ENCODE measurements at places on chromosomes 11 and 22.

DNA sequence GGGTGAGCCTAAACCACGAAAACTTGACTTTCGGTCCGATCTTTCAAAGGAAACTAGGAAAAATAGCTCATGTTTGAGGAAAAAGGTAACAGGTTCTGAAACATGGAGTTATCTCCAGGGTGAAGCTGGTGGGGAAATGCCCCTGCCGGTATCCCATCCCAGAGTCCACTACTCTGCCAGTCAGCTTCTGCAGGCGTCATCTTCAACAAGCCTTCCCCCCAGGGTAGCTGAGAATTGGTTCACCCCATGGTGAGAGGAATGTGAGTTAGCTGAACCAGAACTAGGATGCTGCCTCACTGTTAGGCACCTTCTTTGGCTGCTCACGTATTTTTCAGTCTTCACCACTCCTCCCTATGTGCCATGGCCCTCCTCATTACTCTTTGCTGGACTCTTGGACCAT is 1.1 kb downstream of the GVQW3 start:
- no peak for DNase-seq

DNA sequence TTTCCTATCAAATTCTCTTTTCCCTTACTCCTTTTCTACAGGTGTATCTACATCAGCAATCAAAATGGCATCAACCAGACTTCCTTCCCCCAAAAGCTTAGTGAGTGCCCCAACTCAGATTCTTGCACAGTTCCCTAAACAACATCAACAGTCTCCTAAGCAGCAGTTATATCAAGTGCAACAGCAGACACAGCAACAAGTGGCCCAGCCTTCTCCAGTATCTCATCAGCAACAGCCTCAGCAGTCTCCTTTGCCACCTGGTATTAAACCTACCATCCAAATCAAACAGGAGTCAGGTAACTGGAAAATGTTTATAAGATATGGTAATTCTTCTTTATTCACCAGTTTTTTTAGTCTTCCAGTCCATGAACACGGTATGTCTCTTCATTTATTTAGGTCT is 51.4 kb downstream of the EMSY start:
- no peak for DNase-seq

GRCh38 chr22:37680191-37680851 is 4.9 kb downstream of the LGALS1 start:
- DNase-seq: no peak

GRCh38 chr11:102172127-102172848 is 62.0 kb downstream of the YAP1 start:
- DNase-seq: no peak

DNA sequence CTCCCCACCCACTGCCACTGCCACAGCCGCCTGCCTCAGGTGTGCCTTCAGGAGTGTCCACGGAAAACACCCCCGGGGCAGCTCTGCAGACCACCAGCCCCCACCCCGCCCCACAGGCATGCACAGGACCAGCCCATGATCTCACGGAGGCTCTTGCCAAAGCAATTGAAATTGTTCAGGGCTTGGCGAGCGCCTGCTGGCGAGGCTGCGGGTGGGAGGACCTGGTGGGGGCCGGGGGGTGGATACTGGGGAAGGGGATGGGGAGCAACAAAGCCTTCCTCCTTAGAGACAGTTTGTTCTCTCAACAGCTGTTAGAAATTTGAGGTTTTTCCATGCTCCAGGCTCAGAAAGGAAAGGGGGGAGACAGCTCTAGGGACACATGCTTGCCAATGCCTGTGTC is 274.7 kb downstream of the MN1 start:
- DNase-seq: no peak

DNA sequence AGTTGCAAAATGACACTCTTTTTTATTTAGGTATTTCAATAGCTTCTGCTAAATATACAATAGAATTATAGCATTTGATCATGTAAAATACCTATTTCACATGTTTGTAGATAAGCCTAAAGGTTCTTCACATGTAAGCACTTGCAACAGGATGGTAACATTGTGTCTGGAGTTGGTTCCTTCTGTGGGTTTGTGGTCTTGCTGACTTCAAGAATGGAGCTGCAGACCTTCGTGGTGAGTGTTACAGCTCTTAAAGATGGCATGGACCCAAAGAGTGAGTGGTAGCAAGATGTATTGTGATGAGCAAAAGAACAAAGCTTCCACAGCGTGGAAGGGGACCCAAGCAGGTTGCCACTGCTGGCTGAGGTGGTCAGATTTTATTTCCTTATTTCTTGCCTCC is 246.4 kb upstream of the PDGFD start:
- DNase-seq: no peak

- peak; percentile 72 for DNase-seq
These were observed 12.7 kb downstream of the BAIAP2L2 start for GRCh38 chr22:38097557-38098409.

DNA sequence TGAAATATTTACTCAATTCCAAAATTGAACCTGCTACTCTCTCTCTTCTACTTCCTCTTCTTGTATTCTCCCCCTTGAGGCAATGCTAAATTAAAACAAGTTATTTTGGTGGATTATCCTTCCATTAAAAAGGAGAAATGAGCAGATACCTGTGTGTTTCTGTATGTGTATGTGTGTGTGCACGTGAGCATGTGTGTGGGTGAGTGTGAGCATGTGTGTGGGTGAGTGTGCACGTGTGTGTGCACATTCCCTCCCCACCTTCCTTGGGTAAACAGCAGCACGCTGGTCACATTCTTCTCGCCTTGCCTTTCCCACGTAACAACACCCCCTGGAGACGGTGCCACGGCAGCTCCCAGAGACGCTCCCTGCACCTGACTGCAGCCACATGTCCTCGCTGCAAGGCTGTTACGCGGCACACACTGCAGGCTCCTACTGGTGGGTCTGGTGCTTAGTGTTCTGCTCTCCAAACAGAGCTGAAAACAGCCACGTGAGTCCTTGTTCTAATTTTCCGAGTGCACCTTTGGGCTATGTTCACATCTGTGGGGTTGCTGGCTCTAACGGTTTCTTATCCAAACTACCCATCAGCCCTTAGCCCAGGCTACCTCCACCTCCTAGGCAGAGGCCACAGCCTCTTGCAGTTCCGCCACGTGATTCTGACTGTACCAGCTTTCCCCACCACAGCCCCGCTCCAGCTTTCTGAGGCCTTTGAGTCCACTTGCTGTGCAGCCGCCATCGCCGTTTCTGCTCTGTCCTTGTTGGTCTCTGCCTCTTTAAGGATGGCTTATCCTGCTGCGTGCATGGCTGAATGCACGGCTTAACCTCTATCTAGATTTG is 123.4 kb downstream of the CTTN start:
- no peak for DNase-seq

GRCh38 chr11:69711822-69712801 is 8.3 kb upstream of the FGF19 start:
- no peak for DNase-seq

GRCh38 chr11:113163291-113164030 is 150.9 kb upstream of the TTC12 start:
- no peak for DNase-seq

DNA sequence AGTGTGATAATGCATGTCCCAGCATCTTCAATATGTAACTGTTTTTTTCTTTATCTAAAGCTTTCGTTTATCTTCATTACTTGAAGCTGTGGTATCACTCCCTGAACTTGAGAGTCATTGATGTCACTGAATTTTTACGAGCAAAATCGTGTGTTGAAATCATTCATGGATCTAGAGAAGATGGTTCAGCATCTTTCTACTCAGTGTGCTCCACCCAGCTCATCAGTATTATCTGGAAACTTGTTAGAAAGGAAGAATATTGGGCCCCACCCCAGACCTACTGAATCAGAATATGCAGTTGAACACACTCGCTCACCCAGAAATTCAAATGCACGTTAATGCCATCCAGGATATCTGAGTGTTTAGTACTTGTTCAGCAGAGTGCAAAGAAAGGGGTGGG is 8.3 kb downstream of the CDON start:
- DNase-seq: no peak

GRCh38 chr11:47477323-47477722 is 28.4 kb upstream of the RAPSN start:
- DNase-seq: no peak

DNA sequence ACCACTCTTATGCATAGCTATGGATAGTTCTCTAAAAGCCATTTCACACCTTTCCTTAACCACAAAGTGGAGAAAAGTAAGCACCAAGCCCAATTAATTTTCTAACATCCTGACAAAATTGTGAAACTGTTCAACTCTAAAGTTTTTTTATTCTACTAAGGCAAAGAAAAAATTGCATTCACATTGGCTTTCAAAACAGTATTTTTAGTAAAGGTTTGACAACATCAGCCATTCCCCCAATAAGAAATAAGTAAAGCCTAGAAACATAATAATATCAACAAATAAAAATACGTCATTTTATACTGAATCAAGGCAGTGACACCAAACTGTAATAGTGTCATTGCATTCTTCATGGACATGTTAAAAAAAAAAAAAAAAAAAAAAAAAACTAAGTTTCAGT is 11.1 kb downstream of the FAM168A start:
- no peak for DNase-seq

- DNase-seq: no peak
These were observed 25.9 kb downstream of the OTOG start for GRCh38 chr11:17572791-17573460.

- no peak for DNase-seq
These were observed 1.4 kb upstream of the DRD2 start for GRCh38 chr11:113476553-113476952.

- DNase-seq: no peak
These were observed 59.0 kb downstream of the MYH9 start for GRCh38 chr22:36328635-36329253.

DNA sequence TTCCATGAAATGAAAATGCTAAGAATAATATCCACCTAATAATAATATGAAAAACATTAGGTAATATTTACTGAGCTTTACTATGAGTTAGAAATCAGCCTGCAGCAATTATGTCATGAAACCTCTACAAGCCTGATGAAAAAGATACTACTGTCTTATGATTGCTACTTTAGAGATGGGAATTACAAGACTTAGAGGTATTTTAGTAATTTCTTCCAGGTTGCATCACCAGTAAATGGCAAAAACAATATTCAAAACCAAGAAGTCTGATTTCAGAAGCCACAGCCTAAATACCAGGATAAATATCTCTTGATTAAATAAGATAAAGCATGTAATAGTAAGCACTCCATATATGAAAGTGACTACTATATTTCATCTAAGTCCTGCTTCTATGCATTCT is 13.8 kb downstream of the OR5B21 start:
- no peak for DNase-seq

DNA sequence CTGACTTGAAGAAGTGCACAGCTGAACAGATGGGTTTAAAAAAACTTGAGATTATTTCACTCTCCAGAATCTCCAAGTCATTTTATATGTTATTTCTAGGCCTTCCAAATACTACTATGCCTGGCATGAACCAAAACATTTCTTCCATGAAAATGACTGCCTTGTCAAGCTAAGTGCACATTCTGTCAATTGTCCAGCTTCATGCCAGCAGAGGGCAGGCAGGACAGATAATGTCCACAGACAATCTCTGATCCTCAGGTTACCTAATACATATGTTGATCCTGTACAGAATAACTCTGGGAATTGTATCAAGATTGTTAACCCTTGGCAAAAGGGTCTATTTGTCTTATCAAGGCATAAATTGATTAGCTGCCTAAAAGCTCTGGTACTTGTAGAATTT is 229.5 kb downstream of the AASDHPPT start:
- no peak for DNase-seq

DNA sequence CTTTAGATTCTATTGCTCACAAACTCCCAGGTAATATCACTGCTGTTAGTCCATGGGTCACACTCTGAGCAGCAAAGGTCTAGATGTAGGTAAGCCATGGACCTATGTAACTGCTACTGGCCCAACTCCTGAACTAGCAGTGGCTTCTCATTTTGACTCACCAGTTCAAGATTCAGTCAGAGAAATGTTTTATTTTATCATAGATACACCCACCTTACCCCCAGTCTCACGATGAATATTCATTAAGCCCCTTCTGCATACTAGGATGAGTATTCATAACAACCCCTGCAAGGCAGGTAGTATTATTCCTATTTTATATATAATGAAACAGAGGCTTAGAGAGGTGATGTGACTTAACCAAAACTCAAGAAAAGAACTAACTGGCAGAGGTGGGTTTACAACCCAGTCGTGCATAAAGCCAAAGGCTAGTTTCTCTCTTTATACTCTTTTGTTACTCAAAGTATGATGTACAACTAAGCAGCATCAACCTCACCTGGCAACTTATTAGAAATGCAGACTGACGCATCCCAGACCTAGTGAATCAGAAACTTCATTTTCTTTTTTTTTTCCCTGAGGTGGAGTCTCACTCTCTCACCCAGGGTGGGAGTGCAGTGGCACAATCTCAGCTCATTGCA is 957.6 kb upstream of the CCDC90B start:
- DNase-seq: no peak

DNA sequence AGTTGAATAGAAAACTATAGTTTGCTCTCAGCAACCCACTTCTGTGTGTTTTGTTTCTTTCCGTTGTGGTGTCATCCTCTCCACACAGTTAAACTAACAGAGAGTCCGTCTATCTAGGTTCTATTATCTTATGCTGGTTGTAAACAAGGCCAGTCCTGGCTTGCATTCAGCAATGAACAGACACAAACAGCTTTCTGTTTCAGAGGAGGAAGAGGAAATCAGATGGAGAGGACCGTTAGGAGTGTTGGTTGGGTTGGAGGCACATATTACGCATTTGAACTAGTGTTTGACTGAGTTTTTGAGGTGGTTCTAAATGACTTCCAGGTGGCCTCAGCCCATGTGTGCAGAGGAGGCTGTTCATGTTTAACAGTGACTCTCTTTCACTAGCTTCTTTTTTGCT is 129.5 kb upstream of the SORL1-AS1 start:
- no peak for DNase-seq

DNA sequence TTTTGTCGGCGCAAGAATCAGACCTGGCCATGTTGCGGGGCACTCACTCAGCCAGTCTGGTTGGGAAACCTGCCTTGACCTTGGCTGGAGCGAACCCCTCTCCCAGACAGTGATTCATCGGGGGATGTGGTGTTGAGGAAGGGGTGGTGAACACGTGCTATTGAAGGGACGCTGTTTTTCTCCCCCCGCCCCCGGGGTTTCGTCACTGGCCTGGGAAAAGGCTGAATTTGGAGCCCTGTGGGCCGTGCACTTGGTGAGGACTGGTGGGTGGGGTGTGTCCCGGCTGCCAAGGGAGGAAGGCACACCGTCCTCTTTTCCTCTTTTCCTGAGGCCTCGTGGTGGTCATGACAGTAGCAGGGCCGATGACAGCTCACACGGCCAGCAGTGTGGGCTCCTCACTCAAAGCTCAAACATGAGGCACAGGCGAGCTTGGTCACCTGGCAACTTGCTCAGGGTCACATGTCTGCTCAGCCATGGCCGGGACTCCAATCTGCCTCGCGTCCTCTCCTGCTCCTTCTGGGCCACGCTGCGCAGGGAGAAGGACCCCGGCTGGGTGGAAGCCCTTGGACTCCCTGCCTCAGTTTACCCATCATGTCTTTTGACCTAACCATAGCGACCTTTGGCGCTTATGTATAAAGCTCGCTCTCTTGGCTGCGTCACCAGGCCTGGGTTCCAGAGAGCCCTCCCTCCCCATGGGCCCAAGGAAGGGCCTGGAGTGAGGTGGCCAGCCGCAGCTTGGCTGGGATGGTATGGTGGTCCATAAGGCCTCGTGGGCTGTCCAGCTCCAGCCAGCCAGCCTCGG is 49.4 kb downstream of the SMIM38 start:
- DNase-seq: no peak

All from endothelial cell (in vitro differentiated cells).